CD4-positive, alpha-beta T cell treated with Interferon alpha-2 for 1 hour (primary cell): ENCODE measurements at places on chromosomes 11 and 22.

GRCh38 chr11:44731685-44732430 lies 5.1 kb downstream of the TSPAN18 start:
- no peak for DNase-seq

GRCh38 chr22:30235687-30236170 lies 10.8 kb downstream of the LIF start:
- DNase-seq: no peak

DNA sequence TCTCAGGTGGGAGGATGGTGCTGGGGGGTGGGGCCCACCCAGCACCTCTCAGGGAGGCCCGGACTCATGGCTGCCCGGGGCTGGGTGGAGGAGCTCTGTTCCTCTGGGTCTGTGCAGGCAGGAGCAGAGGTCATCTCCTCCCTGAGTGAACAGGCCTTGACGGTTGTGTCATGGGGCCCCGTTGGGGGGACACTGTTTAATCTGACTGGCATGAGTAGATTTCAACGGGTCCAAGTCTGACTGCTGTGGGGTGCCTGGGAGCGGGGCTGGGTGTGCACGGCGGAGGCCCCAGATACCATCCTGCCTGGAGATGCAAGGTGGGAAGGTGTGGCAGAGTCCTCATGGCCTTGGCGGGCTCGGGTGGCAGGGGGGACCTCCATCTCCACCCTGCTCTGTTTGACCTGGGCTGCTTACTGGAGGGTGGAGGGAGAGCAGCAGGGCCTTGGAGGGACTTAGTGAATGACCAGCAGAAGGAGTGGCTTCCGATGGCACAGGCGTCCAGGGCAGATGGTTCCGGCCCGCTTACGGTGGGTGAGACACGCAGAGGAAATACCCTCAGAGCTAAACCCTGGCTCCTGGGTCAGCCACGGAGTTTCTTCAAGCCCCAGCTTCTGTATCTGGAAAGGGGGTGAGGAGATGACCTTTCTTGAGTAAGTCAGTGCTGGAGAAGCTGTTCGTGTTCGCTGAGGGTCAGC lies 48.7 kb downstream of the SMIM38 start:
- DNase-seq: no peak

GRCh38 chr11:12009617-12010321 lies 1.3 kb upstream of the DKK3 start:
- DNase-seq: no peak

GRCh38 chr22:22678970-22679369 lies 34.6 kb downstream of the GGTLC2 start:
- DNase-seq: no peak

GRCh38 chr11:2194877-2195755 lies 23.5 kb upstream of the TH start:
- DNase-seq: peak; percentile 54

DNA sequence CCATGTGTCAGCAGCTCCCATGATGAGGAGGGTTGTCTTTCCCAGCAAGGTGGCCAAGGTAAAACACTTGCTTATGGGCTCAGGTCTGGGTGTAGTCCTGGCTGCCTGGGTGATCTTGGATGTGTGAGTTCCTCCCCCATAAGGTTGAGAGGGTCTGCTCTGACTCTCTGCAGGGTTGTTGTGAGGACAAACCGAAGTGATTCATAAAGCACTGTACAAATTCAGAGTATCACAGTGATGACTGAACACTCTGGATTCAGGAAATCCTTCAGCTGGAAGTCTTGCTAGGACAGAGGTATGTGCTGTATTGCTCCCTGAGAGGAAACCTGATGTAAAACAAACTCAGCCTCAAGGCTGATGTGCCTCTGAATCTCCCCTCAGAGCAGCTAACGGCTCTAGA lies 220.9 kb upstream of the PITPNB start:
- DNase-seq: no peak

DNA sequence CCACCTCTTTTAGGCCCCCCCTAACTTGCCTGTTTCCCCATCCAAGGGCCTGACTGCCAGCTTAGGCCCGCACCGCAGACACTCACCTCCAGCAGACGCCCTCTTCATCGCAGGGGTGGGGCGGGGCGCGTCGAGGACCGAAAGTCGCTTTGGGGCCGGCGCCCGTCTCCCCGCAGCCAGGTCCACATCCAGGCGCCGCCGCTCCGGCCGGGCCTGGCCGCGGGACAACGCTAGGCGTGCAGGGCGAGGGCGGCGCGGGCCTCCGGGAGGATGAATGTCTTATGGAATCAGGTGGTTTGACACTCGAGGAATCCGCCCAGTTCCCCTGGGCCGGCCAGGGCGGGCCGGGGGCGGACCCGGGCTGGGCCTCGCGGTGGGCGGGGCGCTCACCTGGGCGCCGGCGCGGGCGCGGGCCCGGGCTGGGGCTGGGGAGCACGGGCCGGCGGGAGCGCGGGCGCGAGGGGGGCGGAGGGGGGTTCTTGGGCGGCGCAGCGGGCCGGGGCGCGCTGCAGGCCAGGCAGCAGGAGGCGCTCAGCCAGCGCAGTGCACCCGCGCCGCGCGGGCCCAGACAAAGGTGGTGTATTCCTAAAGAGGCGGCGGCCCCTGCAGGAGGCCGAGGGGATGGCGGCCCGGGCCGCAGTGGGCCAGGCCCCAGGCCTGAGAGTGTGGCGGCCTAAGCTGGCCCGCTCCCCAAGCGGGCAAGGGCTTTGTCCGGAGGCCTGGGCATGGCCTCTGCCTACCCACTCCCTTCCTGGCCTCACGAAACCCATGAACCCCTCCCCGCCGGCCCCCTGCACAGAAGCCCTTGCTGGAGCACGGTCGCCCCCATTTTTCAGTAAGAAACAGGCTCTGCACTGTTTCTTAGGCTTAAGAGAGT lies 177.6 kb downstream of the IGLL1 start:
- peak; percentile 40 for DNase-seq

DNA sequence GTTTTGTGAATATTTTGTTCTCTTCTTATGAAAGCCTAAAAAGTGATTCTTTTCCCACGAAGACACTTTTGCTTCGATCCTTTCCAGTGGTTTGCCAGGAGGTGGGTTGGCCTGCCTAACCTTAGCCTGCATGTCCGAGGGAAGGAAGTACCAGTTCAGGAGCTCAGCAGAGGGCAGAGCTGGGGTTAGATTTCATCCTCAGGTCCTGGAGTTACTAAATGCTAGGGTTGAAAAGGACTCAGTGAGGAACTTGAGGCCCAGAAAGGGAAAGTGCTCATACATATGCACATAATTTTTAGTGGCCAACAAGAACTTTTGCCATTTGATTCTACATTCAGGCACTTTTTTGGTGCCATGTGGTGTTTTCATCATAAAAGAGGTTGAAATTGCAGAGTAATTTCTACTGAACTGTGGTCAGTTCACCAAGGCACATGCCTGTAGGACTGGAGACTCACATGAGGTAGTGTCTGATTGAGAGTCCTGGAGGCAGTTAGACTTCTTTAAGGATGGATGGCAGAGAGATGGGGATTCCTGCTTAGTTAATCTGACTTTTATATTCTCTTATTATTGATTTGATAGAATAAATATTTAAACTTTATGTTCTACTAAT lies 36.7 kb downstream of the NCAM1 start:
- DNase-seq: no peak

- DNase-seq: no peak
Measured at GRCh38 chr11:58629857-58630256, 7.4 kb downstream of the CNTF start.

GRCh38 chr11:101912823-101913284 lies 2.0 kb upstream of the CEP126 start:
- DNase-seq: no peak

GRCh38 chr11:80718611-80719291 lies 1277.9 kb upstream of the TENM4 start:
- DNase-seq: no peak

GRCh38 chr11:104836691-104837090 lies 61.6 kb downstream of the CASP12 start:
- DNase-seq: no peak

DNA sequence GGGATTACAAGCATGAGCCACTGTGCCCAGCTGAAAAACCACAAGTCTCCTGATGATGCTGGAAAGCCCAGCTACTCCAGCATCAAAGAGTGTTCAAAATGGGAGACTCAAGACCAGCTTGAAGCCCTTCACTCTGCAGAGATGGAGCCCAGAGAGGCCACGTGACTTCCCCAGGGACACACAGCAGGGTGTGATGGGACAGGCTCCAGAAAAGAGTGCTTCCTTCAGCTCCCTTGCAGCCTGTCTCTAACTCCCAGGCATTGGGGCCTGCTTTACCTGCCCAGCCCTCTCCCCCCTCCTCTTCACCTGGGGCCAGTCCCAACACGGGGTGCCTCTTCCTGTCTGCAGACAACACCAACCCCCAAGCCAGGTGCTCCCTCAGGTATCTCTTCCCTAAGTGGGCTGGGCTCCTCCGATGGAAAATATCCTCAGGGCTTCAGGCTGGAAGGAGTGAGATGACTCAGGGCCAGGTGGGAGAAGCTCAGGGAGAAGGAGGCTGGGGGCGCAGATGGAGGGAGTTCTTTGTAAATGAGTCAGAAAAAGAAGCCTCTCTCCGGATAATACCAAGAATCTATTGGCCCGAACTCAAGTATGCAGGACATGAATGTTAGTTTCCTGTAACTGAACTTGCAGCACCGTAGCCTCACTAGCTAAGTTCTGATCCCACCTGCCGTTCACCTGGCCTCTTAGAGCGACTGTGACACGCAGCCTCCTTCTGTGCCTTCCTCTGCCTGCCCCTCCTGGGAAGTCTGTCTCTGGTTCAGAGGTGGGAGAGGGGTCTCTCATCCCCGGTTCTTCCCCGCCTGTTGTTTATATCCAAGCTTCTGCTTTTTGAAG lies 326.6 kb downstream of the MN1 start:
- no peak for DNase-seq

GRCh38 chr11:69812946-69813345 lies 6.3 kb downstream of the FGF3 start:
- DNase-seq: no peak

- DNase-seq: no peak
Measured at GRCh38 chr11:125267548-125267947, 103.0 kb downstream of the PKNOX2 start.

- no peak for DNase-seq
Measured at GRCh38 chr11:105022527-105022926, 441 bp downstream of the CASP5 start.

DNA sequence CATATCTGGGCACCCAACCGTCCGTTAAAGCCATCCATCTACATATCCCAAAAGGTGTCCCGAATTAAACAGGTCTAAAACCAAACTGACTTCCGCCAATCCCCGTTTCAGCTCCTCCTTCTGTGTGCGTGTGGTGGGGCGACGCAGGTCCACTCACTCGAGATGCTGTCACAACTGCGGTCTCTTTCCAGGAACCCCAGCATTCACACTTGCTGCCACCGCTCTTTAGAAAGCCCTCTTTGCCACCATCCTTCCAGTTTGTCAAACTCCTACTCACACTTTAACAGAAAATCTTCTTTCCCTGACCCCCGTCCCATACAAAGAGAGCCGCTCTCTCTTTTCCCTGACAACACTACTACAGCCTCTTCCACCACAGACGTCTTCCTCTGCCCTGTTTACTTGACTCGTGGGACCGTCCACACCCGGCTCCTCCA lies 467 bp downstream of the ESS2 start:
- DNase-seq: peak; percentile 47

DNA sequence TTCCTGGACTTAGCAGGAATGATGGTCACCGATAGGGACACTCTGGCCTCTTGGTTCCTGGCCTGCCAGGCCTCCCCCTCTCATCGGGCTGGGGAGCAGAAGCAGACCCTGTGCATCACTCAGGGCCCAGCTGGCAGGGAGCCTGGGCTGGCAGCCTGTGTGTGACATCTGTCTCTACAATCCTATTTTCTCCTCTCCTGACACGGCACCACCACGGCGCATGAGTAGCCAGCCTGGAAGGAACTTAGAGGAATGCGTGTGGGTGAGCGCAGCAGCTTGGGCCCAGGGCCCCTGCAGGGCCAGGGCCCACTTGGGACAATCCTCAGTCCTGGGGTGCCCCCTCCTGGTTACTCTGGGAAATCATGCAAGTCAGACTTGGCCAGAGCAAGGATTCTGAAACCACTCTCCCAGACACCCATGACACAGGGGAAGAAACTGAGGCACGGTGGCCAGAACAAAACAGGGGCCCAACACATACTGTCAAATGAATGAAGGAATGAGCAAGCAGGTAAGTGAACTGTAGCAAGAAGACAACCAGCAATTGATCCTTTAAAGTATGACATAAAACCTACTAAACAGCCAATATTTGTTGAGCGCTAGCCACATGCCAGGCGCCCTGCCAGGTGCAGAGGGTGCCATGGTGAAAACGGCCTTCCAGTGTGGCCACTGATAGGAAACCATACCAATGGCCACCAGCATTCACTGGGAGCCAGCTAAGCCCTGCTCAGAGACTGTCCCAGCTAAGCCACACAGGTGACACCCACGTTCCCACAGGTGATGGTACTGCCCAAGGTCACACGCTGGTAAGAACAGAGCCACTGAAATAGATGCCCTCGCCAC lies 13.3 kb downstream of the RSPH14 start:
- peak; percentile 69 for DNase-seq

GRCh38 chr22:30044369-30044768 lies 35.9 kb upstream of the HORMAD2 start:
- DNase-seq: no peak

DNA sequence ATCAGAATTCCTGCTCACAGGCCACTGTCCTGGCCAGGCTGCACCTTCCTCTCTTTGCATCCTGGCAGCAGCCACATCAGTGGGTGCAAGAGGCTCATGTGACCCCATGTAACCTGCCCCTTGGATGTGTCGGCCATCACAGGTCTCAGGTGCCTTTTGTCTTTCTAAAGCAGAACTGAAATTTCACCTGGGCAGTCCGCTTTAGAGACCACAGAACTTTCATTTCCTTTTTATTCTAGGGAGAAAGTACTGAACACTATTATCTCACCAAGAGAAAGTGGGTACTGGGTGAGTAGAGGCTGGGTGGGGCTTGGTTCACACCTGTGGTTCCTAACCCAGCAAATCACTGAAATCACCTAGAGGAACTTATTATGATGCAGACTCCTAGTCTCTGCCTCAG lies 51.7 kb upstream of the NUP160 start:
- no peak for DNase-seq

DNA sequence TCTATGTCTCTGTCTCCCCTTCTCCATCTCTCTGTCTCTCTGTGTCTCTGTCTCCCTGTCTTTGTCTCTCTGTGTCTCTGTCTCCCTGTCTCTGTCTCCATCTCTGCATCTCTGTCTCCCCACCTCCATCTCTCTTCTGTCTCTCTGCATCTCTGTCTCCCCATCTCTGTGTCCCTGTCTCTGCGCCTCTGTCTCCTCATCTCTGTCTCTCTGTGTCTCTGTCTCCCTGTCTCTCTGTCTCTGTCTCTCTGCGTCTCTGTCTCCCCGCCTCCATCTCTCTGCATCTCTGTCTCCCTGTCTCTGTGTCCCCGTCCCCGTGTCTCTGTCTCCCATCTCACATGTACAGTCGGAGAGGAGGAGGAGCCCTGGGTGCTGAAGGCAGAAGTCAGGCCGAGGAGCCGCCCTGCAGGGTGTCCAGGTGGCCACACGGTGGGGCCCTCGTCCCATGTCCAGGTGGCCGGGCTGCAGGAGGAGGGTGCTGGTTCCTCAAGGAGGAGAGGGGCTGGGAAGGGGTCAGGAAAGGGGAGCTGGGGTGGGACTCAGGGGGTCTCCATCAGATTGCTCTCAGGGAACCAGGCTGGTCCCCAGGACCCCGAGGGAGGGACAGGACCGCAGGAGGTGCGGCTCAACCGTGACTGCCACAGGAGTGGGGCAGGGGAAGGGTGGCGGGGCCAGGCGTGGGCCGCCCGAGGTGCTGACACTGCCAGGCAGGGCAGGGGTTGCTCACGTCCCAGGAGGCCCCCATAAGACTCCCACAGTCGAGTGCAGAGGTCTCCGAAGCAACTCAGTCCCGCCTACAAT lies 25.6 kb upstream of the TH start:
- peak; percentile 77 for DNase-seq
